Heart left ventricle (tissue), 16 donors: ENCODE measurements at places on chromosomes 4 and X. TPM values are rescaled to one million over a fixed set of nuclear protein-coding genes. Genes with fewer than 3 reads are reported as not detected.

GRCh38 chrX:55489314-55490009, at the start of gene USP51:
USP51 (minus strand) TSS chrX:55489848; CDS start chrX:55488939, 909 bp downstream.
- H3K27me3 ChIP-seq, result no peaks in the 10 kb centered on the region
- peak; percentile 48 for DNase-seq
- H3K4me3 ChIP-seq, result peak within 1 kb of the TSS; percentile 62
- peak within 1 kb of the TSS; percentile 95 for H3K27ac ChIP-seq

MAPK10 gene
- polyA plus RNA-seq, result 2.0 TPM

AP1S2 gene
- 67.4 TPM for polyA plus RNA-seq

DNA sequence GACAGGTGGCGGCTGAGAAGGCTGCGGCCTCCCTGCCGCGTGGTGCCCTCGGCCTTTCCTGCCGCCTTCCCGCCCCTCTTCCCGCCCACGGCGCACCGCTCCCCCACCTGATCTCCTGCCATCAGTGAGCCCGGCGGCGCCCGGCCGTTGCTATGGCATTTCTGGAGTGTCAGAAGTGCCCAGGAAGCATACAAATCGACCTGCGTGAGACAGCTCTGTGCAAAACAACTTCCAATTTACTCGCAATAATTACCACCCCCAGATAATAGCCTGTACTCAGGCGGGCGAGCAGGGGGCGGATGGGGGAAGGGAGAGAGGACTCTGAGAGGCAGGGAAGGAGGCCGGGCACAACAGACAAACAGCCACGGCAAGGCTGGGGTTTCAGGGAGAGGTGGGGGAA, 16.6 kb upstream of the ERCC6L start:
- H3K27me3 ChIP-seq, result no peaks in the 10 kb centered on the region
- H3K4me3 ChIP-seq, result no peak overlapping the region
- H3K4me1 ChIP-seq, result no peaks in the 10 kb centered on the region
- no peak overlapping the region for H3K27ac ChIP-seq

HSPA4L gene
- polyA plus RNA-seq, result 5.7 TPM

GRCh38 chr4:121155893-121156292, 8.2 kb downstream of the TNIP3 start:
- H3K4me3 ChIP-seq, result peak overlapping the region; percentile 56
- no peaks in the 10 kb centered on the region for H3K36me3 ChIP-seq
- no peak for DNase-seq
- H3K4me1 ChIP-seq, result peaks cover 7% of the 10 kb centered on the region
- H3K27ac ChIP-seq, result peak overlapping the region; percentile 18

F11 gene
- polyA plus RNA-seq, result not detected

ADRA2C gene
- polyA plus RNA-seq, result 4.2 TPM

DNA sequence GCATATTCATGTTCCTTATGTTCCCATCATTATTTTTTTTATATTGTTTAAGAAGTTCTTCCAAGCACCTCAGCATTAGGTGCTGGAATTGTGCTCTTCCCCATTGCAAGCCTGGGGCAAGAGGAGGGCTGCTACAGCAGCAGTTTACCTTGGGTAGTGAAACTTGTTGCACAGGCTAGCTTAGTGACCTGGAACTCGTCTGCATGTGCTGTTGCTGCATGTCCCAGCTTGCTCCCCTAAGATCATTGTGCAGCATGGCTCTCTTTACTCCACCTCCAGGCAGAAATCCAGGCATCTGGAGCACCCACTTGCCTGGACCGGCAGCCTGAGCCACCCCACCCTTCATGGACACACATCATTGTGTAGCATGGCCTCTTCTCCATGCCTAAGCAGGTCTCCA, 776.0 kb downstream of the GLUD2 start:
- H3K27me3 ChIP-seq, result no peaks in the 10 kb centered on the region
- DNase-seq, result no peak
- H3K36me3 ChIP-seq, result no peaks in the 10 kb centered on the region
- no peak overlapping the region for H3K27ac ChIP-seq
- no peak overlapping the region for H3K4me3 ChIP-seq
- H3K4me1 ChIP-seq, result no peaks in the 10 kb centered on the region

- DNase-seq, result no peak
Observed at GRCh38 chrX:45198301-45198700, 2.4 kb downstream of the DIPK2B start.
